ENCODE measurements at places on chromosomes 12 and 14.

DNA sequence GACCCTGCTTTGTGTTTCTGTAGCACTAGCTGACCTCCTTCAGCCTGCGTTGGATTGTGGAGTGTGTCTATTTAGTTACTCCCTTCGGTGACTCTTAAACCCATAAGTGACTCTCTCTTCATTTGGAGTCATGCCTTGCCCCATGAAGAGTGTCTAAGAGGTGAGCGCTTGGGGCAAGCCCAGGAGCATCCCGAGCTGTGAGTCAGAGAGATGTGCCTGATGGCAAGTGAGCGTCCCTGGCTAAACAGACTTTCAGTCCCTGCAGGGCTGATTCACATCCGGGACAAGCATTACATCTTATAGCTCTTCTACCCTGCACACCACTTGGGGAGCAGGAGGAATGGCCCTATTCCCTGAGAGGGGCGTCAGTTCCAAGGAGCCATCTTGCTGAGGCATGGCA lies 24.3 kb upstream of the ATF1 start:
- no peak for DNase-seq

GRCh38 chr12:86230516-86231146 lies 25.6 kb downstream of the MGAT4C start:
- DNase-seq = no peak

DNA sequence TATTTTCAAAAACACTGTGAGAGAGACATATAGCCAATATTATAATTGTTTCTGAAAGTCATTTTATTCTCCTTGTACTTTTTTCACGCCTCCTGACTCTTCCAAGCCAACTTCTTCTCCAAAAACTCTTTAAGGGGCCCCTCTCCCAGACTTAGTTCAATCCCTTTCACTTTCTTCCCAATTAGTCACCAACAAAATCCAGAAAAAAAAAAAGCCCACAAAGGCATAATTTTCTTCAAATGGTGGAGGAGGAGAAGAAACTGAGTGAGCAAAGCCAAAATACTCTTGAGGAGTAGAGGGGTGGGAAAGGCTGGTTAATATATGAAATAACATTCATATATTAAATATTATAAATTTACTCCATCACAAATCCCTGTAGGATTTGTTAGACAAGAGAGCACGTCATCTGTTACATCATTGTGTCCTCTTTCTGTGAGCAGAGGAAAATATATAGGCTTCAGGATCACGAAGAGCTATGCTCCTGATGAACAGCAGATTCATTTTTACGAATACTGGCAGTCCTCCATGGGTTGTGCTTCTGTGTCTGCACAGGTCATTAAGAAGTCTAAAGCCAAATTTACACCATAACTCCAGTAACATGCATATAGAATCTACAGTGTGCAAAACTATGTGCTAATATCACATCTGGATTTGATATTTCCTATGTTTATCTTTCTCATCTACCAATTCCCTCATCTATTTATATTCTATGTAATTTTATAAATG lies 25.9 kb upstream of the NID2 start:
- no peak for DNase-seq

DNA sequence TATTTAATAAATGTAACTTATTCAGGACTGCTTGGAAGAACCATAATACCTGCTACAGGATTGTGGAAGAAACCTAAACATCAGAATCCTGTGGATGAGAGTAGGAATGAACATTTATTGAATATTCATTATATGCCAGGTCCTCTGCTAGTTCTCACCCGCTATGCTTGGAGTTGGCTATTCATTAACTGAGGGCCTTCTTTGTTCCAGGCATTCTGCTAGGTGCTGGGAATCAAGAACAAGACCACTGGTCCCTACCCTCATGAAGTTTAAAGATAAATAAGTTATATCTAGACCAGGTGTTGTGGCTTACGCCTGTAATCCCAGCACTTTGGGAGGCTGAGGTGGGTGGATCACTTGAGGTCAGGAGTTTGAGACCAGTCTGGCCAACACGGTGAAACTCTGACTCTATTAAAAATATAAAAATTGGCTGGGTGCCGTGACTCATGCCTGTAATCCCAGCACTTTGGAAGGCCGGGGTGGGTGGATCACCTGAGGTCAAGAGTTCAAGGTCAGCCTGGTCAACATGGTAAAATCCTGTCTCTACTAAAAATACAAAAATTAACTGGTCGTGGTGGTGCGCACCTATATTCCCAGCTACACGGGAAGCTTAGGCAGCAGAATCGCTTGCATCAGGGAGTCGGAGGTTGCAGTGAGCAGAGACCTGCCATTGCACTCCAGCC lies 3.8 kb upstream of the TULP3 start:
- no peak for DNase-seq

DNA sequence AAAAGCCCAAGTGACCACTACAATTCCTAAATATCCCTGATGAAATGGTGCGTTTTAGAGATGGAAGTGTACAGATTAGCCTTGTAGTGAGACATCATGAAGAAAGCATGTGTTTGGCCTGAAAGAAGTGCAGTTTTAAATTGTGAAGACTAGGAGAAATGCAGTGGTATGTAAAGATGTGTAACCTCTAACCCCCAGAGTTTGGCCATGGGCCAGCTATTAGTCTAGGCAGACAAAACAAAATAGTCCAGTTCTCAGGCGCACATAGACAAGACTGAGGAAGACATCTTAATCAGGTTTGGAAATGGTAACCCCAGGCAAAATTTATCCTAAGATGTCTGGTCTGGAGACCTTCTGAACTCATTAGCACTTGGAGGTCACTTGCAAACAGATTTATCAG lies 23.4 kb downstream of the WBP11 start:
- no peak for DNase-seq

Data from right renal cortex interstitium (tissue), 3 donors.